Tibial nerve (tissue), 4 donors: ENCODE measurements at places on chromosomes 12 and 14.
A peak's percentile ranks its signal among the peaks of the same experiment; 100 is the strongest.

GRCh38 chr12:26239122-26239851, 43.9 kb downstream of the SSPN start:
- no peak overlapping the region for H3K4me3 ChIP-seq
- no peaks in the 10 kb centered on the region for H3K4me1 ChIP-seq
- DNase-seq, result peak; percentile 85

GRCh38 chr12:15505616-15506015, 183.3 kb downstream of the PTPRO start:
- H3K4me1 ChIP-seq, result no peaks in the 10 kb centered on the region
- H3K27me3 ChIP-seq, result no peaks in the 10 kb centered on the region
- no peaks in the 10 kb centered on the region for H3K36me3 ChIP-seq
- H3K4me3 ChIP-seq, result no peak overlapping the region
- DNase-seq, result no peak

- no peaks in the 10 kb centered on the region for H3K36me3 ChIP-seq
- H3K4me1 ChIP-seq, result peaks cover 39% of the 10 kb centered on the region
- peak overlapping the region; percentile 77 for H3K27ac ChIP-seq
- H3K27me3 ChIP-seq, result no peaks in the 10 kb centered on the region
- peak overlapping the region; percentile 73 for H3K4me3 ChIP-seq
These were observed 976 bp downstream of the PEX5 start for GRCh38 chr12:7190268-7191055.

DNA sequence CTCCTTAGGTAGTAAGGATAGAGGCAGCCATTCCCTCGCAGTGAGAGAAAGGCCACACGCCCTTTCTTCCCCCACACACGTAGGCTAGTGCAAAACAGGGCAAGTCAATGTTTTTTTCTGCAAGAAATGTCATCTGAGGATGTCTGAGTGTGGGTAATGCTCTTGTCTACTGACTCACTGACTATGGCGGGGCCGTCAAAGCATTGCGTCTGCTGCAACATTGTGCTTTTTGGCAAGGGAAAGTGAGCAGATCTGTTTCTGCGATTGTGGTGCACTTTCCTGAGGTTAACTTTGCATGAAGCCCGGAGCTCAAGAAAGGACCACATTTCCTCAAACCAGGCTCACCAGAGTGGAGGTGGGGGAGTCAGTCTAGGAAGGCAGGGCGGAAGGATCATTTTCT, 181.6 kb upstream of the GZMB start:
- no peak overlapping the region for H3K4me3 ChIP-seq
- peaks cover 22% of the 10 kb centered on the region for H3K4me1 ChIP-seq
- no peak for DNase-seq
- H3K27ac ChIP-seq, result no peak overlapping the region

- no peaks in the 10 kb centered on the region for H3K27me3 ChIP-seq
- H3K27ac ChIP-seq, result no peak overlapping the region
- no peak for DNase-seq
- H3K4me1 ChIP-seq, result peaks cover 8% of the 10 kb centered on the region
- H3K36me3 ChIP-seq, result peaks cover 3% of the 10 kb centered on the region
- no peak overlapping the region for H3K4me3 ChIP-seq
These were observed 5.3 kb downstream of the PHETA1 start for GRCh38 chr12:111363578-111363977.

DNA sequence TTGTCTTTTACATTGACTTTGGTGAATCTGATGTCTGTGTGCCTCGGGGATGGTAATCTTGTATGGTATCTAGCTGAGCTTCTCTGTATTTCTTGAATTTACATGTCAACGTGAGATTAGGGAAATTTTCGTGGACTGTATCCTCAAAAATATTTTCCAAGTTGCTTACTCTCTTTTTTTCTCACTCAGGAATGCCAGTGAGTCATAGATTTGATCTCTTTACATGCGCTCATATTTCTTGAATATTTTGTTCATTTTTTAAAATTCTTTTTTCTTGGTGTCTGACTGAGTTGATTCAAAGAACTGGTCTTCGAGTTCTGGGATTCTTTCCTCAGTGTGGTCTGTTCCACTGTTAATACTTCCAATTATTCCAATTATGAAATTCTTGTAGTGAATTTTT, 207.7 kb downstream of the RAD51B start:
- peaks cover 3% of the 10 kb centered on the region for H3K4me1 ChIP-seq
- H3K27ac ChIP-seq, result no peak overlapping the region
- DNase-seq, result no peak
- H3K27me3 ChIP-seq, result no peaks in the 10 kb centered on the region
- no peaks in the 10 kb centered on the region for H3K36me3 ChIP-seq

- H3K27ac ChIP-seq, result no peak overlapping the region
- H3K36me3 ChIP-seq, result no peaks in the 10 kb centered on the region
- no peaks in the 10 kb centered on the region for H3K27me3 ChIP-seq
- H3K4me3 ChIP-seq, result no peak overlapping the region
- DNase-seq, result no peak
These were observed 340.7 kb upstream of the DDHD1 start for GRCh38 chr14:53493860-53494259.

- no peak for DNase-seq
- no peaks in the 10 kb centered on the region for H3K4me1 ChIP-seq
- H3K4me3 ChIP-seq, result no peak overlapping the region
- no peak overlapping the region for H3K27ac ChIP-seq
These were observed 108.7 kb upstream of the MIS18BP1 start for GRCh38 chr14:45361727-45362126.

GRCh38 chr12:63885401-63885800, 40.9 kb downstream of the SRGAP1 start:
- no peak overlapping the region for H3K4me3 ChIP-seq
- H3K4me1 ChIP-seq, result no peaks in the 10 kb centered on the region
- DNase-seq, result no peak
- H3K36me3 ChIP-seq, result no peaks in the 10 kb centered on the region
- H3K27ac ChIP-seq, result no peak overlapping the region

- no peaks in the 10 kb centered on the region for H3K4me1 ChIP-seq
- no peaks in the 10 kb centered on the region for H3K36me3 ChIP-seq
- no peak for DNase-seq
- no peak overlapping the region for H3K27ac ChIP-seq
These were observed 513.1 kb downstream of the KCNH5 start for GRCh38 chr14:62532181-62532580.

DNA sequence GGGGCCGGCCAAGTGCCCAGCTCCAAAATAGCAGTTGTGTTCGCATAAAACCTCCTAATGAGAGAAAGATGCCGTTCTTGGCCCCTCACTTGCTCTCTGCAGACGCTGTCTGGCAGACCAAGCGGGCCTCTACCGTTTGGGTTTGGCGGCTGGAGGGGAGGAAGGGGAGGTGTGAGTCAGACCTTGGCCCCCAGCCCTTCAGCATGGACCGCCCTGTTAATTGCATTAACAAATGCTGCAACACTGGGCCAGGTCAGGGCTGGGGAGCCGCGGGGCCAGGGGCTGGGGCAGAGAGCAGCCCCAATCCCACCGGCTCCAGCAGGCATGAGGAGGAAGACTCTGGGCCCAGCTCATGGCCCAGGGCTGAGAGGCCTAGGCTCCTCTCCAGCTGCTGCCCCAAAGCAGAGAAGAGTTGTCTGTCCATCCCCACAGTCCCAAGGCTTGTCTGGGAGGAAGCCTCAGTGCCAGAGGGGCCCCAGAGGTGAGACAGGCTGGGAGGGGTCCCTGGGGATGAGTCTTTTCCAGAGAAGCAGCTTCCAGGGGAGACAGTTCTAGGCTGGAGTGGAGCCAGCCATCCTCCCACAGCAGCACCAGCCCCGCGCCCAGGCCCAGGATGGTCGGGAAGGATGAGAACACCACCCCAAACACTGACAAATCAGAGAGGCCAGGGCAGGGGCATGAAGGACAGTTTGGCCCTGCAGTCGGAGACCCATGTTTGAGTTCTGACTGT, 16.9 kb downstream of the LTBP2 start:
- peaks cover 3% of the 10 kb centered on the region for H3K4me1 ChIP-seq
- no peaks in the 10 kb centered on the region for H3K27me3 ChIP-seq
- H3K27ac ChIP-seq, result peak overlapping the region; percentile 5

DNA sequence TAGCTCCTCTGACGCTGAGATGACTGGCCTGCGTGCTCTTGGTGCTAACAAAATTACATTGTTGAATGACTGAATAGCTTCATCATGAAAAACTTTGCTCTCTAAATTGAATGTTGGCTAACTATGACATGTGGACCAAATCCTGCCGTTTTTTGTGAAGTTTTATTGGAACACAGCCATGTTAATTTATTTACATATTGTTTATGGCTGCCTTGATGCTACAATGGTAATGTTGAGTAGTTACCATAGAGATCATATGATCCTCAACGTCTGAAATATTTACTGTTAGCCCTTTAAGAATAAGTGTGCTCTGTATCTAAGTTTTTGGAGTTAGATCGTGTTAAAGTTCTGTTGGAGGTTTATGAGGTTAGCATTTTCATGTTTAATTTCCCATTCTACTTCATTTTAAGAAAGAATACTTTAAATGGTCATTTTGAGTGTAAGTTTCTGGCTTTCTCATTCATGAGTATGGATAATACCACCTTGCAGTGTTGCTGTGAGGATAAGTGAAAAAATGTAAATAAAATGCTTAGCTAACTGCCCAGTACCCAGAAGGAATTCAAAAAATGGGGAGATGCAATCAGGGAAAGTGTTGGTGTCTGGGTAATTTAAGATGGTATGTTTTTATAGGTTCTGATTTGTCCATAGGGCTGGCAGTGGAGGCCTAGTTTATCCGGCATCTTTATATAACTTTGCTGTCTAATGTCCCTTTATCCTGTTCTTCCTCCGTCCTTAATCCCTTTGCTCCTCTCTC, 35.3 kb downstream of the NUBPL start:
- H3K4me3 ChIP-seq, result no peak overlapping the region
- H3K27ac ChIP-seq, result no peak overlapping the region
- H3K4me1 ChIP-seq, result no peaks in the 10 kb centered on the region
- H3K36me3 ChIP-seq, result no peaks in the 10 kb centered on the region
- no peak for DNase-seq
- no peaks in the 10 kb centered on the region for H3K27me3 ChIP-seq

DNA sequence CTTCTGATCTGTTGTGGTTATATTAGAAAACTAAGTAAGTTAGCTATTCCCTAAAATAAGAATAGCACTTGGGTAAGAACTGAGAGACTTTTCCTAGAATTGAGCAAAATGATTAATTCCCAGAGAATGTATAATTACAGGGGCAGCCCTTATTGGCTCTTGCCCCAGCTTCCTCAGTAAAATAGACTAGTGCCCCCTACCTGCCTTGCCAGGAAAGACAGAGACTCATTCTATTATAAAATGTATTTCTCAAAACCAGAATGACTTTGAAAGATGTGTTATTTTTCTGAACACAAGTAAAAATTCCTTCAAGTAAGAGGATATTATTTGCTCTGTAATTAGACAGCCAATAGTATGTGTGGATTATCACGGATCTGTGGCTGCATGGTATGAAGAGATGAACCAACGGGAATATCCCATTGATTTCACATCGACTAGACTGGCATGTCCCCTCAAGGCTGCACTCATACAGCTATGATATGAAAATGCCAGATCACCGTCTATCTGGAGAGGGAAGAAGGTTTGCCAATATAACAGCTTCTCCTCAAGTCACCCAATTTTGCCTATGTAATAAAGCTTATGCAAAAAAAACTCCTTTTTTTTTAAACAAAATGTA, 7.4 kb upstream of the GLRX5 start:
- H3K27me3 ChIP-seq, result no peaks in the 10 kb centered on the region
- H3K36me3 ChIP-seq, result peaks cover 11% of the 10 kb centered on the region
- no peak overlapping the region for H3K4me3 ChIP-seq
- peak overlapping the region; percentile 92 for H3K27ac ChIP-seq
- DNase-seq, result peak; percentile 91

DNA sequence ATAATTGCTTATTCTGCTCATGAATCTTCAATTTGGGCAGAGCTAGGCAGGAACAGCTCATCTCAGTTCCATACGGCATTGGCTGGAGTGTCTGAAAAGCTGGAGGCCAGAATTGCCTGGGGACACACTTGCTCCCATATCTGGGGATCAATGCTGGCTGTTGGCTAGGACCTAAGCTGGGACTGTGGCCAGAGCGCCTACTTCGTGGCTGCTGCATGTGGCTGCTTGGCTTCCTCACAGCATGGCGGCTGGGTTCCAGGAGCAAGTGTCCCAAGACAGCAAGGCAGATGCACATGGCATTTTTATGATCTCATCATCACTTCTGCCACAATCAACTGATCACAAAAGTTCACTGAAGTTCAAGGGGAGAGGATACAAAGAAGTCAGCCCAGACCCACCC, 200.2 kb downstream of the TTC8 start:
- H3K36me3 ChIP-seq, result no peaks in the 10 kb centered on the region
- H3K4me1 ChIP-seq, result peaks cover 17% of the 10 kb centered on the region
- DNase-seq, result no peak

GRCh38 chr12:97559267-97559666, 96.7 kb downstream of the RMST start:
- DNase-seq, result no peak
- no peaks in the 10 kb centered on the region for H3K4me1 ChIP-seq
- H3K27ac ChIP-seq, result no peak overlapping the region
- H3K4me3 ChIP-seq, result no peak overlapping the region
- H3K27me3 ChIP-seq, result no peaks in the 10 kb centered on the region

GRCh38 chr12:121578230-121579189, 2.3 kb downstream of the KDM2B start:
- no peaks in the 10 kb centered on the region for H3K27me3 ChIP-seq
- peak overlapping the region; percentile 92 for H3K27ac ChIP-seq
- peak overlapping the region; percentile 66 for H3K4me3 ChIP-seq
- no peaks in the 10 kb centered on the region for H3K4me1 ChIP-seq
- no peaks in the 10 kb centered on the region for H3K36me3 ChIP-seq

- no peaks in the 10 kb centered on the region for H3K27me3 ChIP-seq
- H3K36me3 ChIP-seq, result no peaks in the 10 kb centered on the region
- H3K4me3 ChIP-seq, result no peak overlapping the region
- no peak overlapping the region for H3K27ac ChIP-seq
These were observed 3.8 kb upstream of the TBX3 start for GRCh38 chr12:114687802-114688201.

- no peak for DNase-seq
- peak overlapping the region; percentile 82 for H3K27ac ChIP-seq
- H3K36me3 ChIP-seq, result no peaks in the 10 kb centered on the region
- no peaks in the 10 kb centered on the region for H3K27me3 ChIP-seq
- no peaks in the 10 kb centered on the region for H3K4me1 ChIP-seq
- H3K4me3 ChIP-seq, result no peak overlapping the region
These were observed 66.9 kb upstream of the CNOT2 start for GRCh38 chr12:70176290-70176689.
